ENCODE measurements at places on chromosomes 3 and 15.

GRCh38 chr3:153628591-153628990 is 466.6 kb downstream of the RAP2B start:
- DNase-seq: no peak

GRCh38 chr3:126025862-126026261 is 56.9 kb downstream of the ROPN1B start:
- no peak for DNase-seq

- DNase-seq: no peak
These were observed 8.9 kb upstream of the PAK6 start for GRCh38 chr15:40229956-40230355.

GRCh38 chr3:55828712-55829111 is 341.6 kb upstream of the WNT5A start:
- DNase-seq: no peak

GRCh38 chr3:50620820-50621219 is 3.9 kb downstream of the MAPKAPK3 start:
- DNase-seq: no peak

- DNase-seq: no peak
These were observed 74.3 kb downstream of the RBPMS2 start for GRCh38 chr15:64701051-64701450.

GRCh38 chr3:127411083-127411727 is 123.4 kb upstream of the PRR20G start:
- peak; percentile 77 for DNase-seq

DNA sequence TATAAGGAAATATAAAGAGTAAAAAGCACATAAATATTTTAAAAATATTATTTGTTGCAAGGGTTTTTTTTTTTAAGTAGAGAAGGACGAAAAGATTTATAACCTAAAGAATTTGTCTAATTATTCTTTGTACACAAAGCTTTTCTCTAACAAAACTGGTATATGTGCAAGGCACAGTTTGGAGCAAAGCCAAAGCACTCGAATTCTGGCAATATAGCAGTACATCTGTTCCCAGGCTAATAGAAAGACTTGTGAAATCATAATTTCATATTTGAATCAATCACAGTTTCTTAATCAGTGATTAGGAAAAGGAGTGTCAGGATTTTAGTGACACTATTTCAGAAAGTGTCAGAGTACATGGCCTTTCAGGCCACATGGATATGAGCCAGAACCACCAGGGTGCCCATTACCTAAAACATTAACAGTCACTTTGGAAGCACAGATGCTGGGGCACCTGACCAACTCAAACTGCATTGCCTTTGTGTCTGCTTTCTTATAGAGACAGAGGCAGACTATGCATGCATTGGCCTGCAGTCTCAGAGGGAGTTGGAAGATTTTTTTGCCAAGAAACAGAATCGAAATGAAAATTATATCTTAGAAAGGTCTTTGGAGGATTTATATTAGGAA is 651.8 kb upstream of the SGO1 start:
- DNase-seq: no peak

DNA sequence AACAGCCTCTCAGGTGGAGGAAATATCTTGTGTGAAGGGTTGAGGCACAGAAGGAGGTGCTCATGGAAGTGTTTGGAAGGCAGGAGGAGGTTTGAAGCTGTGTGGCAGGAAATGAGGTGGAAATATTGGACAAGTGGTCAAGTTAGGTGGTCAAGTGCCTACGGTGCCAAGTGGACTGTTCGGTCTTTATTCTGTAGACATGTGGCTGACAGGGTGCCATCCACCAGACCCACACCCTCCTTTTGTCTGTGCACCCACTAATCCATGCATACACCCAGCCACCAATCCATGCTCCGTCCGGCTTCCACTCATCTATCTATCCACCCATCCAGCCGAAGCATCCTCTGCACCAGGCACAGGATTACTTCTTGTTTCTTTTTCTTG is 2.2 kb downstream of the SLC6A20 start:
- no peak for DNase-seq

DNA sequence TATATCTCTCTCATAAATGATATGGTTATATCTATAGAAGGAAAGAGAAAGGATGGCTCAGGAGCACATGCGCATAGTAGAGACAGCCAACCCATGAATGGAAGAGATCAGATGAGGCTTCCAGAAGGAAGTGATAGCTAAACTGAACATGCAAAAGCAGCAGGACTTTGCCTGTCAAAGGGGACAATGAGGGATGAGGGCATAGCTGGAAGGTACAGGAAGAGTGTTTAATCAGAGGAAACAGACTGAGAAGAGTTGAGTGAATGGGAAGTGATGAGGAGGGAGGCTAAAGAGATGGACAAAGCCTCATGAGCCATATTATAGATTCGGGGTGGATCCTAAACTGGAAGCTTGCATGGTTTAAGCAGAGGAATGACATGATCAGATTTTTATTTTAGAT is 26.5 kb upstream of the VEPH1 start:
- no peak for DNase-seq

DNA sequence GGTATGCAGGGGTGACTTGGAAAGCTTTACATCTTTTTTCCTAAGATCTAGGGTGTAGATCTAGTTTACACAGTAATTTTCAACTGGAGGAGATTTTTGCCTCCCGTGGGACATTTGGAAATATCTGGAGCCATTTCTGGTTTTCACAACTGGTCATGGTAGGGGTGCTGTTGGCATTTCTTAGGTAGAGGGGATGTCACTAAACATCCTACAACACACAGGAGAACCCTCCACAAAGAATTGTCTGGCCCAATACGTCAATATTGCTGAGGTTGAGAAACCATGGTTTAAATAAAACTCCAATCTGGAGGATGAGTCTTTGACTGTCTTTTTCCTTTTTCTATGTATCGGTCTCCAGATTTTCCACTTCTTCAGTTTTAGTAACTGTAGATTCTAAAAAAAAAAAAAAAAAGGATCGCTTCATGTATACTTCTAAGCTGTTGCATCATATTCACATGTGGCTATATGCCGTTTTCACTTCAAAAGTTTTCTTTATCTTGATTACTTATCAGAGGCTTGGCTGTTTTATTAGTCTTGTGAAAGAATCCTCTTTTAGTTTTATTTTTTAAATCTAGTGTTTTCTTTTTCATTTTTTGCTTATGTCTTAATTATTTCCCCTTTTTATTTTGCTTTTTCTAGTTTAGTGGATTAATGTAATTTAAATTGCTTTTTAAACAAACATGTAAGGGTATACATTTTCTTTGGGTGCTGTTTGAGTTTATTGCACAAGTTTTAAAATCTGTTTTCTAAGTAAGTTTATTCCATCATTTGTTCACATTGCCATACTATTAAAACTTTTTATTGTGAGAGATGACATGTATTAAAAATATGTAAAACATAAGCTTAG is 21.2 kb downstream of the UBE2Q2 start:
- no peak for DNase-seq

DNA sequence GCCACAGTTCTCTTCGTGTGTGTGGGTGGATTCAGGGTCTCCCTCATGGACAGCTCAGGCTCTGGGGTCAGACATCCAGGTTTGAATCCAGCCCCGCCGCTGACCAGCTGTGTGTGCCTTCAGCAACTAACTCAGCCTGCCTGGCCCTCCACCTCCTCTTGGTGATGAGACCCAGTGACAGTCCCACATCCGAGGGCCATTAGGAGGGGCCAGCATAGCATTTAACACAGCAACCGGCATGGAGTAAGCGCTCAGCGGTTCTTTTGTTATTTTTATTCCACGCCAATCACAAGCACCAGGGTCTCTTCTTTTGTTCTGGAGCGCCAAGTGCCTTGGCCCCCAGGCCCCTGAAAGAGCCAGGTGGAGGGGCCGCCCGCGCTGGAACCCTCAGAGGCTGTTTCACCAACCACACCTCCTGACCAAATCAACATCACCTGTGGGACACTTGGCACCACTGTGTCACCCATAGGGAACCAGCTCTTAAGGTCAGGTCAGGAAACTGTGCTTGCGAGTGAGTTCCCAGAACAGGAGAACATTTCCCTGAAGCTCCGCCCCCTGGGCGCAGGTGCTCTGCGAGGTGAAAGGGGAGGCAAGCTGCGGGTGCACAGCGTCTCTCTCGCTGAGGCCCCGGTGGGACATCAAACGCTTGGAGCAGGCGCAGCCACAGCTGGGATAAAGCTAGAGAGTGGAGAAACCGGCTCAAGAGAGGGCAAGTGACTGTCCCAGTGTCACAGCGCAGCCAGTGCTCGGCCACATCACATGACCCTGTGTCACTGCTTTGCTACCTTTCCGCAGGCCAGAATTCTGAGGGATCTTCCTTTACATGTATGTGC is 311.3 kb downstream of the UACA start:
- peak; percentile 77 for DNase-seq

GRCh38 chr3:171116365-171116764 is 89.8 kb upstream of the SLC2A2 start:
- no peak for DNase-seq

Measured in ELF-1 (cell line).